ENCODE measurements at places on chromosomes 6 and 20.

DNA sequence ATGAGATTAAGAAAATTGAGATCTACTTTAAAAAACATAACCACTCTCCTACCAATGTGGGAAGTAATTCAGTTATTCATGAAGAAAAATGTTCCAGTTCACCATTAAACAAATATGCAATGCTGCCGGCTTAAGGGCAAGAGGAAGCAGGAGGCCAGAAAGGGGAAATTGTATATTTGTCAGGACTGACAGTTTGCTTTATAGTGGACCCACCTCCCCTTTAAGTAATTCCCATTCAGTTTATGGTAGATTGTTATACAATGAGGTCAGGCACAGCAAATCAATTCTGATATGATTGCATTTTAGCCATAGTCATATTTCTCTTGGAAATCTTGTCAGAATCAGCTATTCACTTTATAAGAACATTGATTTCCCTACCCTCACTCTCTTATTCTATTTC lies 547.8 kb downstream of the FRK start:
- no peak for DNase-seq

DNA sequence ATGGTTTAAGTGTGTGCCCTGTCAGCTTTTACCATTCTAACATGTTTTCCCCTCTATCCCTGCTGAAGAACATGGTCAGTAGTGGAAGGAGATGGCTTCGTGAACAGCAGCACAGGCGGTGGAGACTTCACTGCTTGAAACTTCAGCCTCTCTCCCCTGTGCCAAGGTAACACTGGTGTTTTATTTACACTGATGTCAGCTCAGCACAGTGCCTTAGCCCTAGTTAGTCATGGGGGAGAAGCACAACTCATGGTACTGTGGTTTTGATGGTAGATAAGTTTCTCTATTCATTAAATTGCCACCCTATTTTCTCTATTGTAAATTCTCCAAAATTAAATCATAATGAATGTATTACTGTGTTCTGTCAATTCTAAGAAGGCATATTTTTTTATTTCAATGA lies 56.6 kb downstream of the MTHFD1L start:
- DNase-seq = no peak

DNA sequence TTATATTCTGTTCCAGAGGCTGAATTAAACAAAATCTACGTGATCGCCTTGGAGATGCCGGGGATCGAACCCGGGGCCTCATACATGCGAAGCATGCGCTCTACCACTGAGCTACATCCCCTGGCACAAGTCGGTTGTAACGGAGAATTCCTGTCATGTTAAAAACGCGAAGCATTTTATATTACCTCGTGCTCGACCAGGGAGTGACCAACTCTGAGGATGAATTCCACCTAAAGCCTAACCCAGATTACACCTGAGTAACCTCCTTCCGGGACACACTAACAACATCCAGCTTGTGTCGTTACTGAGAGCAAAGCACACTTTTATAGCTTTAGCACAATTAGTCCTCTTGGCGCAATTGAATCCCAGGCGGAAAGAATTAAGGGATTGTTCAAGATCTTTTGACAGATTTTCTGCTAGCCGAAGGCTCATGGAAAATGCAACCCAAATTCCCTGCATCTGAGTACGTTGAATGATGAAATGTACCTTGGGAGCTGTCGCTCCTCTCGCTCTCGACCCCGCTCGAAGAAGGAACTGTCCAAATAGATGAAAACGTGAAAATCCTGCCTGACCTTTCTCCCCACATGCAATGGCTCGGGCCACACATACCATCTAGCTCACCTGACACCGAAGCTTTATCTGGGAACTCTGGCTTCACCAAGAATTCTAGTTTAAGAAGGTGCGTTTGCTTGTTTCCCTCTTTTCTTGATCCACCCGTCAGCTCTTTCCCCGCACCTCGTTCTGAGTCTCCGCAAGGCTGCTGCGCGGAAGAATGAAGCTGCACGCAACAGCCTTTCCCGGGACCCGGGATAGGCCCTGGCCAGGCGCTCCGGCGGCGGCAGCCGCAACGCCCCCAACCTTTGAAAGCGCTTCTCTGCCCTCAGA lies 148.3 kb downstream of the GPX5 start:
- DNase-seq = no peak

GRCh38 chr6:114301596-114302219 lies 41.1 kb downstream of the HS3ST5 start:
- no peak for DNase-seq
